ENCODE measurements at places on chromosomes 5 and 9.

GRCh38 chr5:54900984-54901725 lies 84.2 kb downstream of the ESM1 start:
- DNase-seq = no peak

DNA sequence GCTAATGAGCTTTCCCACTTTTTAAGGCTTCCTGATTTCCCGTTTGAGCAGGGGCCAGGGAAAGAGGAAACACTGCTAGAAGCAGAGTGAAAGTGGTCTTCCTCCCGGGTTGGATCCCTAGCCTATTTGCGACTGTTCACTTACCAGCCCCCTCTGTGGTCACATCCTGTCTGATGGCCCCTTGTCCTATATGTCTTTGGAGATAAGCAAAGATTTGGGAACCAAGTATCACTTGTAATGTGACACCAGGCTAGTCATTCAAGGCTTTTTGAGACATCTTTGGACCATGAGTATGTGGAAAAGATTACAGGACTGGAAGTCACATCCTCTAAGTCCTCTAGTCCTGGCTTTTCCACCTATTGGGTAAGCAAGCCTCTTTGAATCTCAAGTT lies 6.1 kb downstream of the DNAJB5 start:
- no peak for DNase-seq

DNA sequence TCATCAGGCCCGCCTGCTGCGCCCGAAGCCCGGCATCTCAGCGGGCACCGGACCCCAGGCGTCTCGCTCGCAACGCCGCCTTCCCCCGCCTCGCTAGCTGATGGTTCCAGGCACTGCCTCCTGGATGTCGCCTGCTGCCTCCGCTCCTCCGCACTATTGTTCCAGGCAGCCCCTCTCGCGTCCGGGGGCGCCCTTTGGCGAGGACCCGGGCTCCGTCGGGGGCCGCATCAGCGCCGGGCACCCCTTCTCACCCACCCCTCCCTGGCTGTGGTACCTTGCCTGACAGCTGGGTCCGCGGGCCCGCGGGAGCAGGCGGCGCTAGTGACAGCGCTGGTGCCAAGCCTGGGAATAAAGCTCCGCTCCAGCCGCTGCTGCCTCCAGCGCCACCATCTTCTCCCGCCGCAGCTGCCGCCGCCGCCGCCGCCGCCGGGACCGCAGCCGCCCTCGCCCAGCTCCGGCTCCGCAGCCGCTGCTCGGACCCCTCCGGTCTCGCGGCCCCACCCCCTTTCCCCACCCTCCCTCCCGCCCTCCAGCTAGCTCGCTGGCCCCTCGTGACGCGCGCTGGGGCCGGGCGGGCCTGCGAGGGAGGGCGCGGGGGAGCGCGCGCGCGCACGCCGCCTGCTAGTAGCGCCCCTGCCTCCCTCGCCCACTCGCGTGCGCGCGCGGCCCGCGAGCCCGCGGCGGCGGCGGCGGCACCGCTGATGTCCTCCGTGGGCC lies at the start of gene APBA1:
APBA1 (minus strand) TSS at position 493 of the 717 bp plus-strand sequence.
- DNase-seq = peak; percentile 45

DNA sequence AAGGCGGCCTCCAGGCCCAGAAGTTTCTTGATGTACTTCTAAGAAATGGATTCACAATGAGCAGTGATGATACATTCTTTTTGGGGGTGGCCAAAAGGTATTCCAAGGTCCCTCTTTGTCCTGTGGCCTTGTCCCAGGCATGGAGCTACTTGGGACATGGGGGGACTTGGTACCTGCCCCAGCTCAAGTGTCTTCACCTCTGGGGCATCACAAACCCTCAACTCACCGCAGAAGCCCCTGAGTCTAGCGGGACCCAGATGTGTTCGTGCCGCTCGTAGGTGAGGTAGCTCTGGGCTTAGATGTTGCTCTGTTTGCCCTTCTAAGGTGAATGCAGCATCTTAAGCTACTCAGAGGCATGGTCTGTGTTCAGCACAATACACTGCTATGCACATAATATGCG lies 338.0 kb upstream of the IRX4 start:
- no peak for DNase-seq

DNA sequence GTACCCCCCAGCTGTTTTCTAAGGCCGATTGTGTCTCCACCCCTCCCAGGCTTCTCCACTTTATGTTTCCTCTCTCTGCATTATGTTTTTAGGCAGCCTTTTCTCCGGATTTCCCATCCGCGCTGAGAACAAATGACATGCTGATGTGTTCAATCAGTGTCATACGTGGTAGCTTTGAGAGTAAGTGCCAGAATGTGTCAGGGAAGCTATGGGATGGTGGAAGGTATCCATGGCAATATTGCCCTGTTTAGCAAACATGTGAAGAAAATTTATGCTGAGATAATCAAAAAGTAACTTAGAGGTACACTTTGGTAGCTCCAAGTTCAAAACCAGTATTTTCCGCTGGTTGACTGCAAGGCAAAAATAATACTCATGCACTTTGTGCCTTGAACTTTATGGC lies 36.6 kb upstream of the LECT2 start:
- no peak for DNase-seq

DNA sequence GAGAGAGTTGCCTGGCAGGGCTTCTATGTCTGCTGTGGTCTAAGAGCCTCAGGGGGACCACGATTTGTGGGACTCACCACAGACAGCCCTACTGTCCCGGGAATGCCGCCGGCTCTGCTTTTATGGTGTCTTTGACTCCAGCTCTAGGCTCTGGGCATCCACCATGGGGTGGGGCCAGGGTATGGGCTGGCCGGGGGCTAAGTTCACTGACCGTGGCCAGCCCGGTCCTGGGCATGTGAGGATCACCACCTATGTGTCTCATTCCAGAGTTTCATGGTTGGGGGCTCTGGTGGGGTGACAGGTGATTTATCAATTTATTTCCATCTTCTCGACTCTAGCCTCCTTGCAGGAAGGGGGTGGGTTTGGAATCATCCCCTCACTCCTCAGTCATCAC lies 139.4 kb downstream of the GADD45G start:
- DNase-seq = no peak

DNA sequence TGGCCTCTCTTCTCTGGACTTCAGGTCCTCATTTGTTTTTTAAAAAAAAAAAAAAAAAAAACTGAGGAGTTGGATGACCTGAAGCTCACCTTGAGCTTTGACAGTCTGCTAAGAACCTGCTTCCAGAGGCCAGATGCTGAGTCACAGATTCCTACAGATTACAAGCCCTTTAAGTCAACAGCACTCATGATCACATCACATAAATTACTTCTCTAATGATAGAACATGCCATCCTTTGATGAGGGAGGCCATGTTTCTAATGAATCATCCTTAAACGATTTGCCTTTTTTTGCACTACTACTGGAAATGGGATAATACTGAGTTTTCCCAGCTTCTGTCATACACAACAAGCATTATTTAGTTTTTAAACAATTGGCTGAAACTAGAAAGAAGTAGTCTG lies 34.2 kb upstream of the MYOT start:
- DNase-seq = no peak

GRCh38 chr5:109223531-109223930 lies 186.2 kb downstream of the PJA2 start:
- no peak for DNase-seq
